SJSA1 (cell line): ENCODE measurements at places on chromosomes 5 and 9. TPM values are rescaled to one million over a fixed set of nuclear protein-coding genes. Genes with fewer than 3 reads are reported as not detected.
A peak's percentile ranks its signal among the peaks of the same experiment; 100 is the strongest.

DNA sequence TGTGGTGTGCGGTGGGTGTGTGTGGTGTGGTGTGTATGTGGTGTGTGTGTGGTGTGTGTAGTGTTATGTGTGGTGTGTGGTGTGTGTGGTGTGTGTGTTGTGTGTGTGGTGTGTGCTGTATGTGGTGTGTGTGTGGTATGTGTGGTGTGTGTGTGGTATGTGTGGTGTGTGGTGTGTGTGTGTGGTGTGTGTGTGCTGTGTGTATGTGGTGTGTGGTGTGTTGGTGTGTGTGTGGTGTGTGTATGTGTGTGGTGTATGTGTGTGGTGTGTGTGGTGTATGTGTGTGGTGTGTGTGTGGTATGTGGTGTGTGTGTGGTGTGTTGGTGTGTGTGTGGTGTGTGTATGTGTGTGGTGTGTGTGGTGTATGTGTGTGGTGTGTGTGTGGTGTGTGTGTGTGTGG lies 144.3 kb downstream of the HSD17B3 start:
- no peak for DNase-seq

GRCh38 chr5:131114754-131115153 lies 50.3 kb downstream of the HINT1 start:
- no peak for DNase-seq

GRCh38 chr5:150064681-150065220 lies 21.6 kb downstream of the CSF1R start:
- DNase-seq, result no peak

GRCh38 chr9:108016446-108016845 lies 526.9 kb upstream of the KLF4 start:
- no peak for DNase-seq

DNA sequence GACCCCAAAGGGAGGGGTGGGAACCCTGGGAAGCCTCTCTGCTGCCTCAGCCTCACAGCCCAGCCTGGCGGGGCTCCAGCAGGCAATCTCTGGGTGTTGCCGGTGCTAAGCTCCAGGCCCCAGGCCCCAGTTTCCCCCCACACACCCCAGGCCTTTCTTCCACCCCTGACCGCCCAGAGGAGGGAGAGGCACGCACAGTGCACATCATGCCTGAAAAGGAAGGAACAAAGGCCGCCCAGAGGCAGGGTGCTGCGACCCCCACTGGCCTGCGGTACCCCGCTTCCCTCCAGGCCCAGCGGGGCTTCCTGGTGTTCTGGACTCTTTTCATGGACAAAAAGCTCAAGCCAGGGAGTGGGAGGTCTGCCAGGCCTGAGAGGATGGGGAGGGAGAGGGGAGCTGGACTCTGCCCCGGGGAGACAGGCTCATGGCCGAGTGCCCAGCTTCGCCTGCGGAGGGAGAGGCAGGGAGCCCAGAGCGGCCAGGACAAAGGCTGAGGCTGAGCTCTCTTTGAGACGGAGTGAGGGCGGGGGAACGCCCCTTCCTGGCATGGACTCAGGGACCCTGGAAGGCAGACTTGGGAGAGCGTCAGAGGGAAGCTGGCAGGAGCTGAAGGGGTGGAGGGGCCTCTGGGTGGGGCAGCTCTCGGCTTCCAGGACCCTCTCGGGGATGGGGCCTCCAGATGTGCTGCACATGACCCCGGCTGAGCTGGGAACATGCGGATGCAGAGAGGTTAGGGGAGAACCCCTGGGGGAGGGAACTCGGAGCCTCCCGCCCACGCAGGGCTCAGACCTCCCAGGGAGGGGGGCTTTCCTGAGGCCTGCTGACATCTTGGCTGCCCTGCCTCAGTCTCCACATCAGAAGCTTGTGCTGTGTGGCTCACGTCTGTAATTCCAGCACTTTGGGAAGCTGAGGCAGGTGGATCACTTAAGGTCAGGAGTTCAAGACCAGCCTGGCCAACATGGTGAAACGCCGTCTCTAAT lies 1.8 kb upstream of the ENTPD2 start:
- DNase-seq, result no peak

DNA sequence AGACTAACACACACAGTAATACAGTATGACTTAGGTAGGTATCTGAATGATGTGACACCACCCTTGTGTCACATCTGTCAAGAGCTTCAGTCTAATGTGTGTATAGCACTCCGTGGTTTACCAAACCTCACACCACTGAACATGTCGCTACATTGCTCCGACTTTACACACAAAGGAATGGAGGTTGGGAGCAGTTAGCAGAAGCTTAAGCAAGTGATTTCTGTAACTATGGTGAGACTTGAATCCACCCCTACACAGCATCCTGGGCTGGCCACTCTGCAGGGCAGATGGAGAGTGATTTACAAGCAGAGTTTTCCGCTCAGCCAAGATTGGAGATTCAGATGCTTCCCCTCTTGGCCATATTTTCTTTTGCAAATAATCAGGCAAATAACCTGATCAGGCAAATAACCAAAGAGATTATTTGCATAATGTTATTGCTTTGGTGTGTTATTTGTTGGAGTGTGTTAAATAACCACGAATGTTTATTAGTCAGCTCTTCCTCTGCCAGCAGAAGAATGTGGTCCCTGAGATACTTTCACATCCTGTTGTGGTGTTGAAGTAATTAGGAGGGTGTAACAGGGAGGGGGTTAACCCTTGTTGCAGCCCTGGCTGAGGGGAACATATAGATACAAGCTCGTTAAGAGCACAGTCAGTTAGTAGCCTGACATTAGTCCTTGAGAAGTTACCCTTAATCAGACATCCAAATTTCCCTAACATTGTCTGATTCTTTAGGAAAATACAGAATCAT lies 92.8 kb downstream of the SNX18 start:
- DNase-seq, result no peak

DNA sequence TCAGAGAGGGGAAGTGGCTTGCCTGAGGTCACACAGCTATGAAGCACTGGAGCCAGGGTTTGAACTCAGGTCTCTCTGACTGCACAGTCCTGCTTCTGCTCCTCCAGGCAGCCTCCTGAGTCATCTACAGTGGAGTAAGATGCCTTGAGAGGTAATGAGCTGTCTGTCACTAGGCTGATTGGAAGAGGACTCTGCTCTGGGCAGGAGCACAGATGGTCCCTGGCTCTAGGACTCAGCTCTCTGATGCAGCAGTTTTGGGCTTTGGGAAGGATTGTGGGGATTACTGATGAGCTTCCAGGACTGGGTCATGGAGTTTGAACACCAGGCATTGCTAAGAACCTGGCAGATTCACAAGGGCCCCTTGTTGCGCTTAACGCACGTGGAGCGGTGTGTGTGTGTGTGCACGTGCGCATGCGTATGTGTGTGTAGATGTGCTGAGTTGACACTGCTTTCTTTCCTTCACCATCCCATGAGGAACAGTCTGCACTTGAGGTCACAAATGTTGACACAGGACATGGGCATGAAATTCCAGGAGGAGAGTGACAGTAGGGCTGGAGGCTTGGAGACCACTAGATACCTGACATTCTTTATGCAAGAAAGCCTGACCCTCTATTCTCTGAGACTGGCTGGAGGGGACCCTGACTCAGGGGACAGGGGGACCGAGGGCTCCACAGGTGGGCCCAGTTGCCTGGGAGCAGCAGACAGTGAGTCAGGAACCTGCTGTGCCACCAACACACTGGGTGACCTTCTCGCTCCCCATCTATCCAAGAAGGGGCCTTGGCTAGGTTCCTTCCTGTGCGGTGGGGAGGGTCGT lies 170.5 kb downstream of the RGS3 start:
- no peak for DNase-seq

- DNase-seq, result no peak
These were observed 52.6 kb upstream of the TBC1D9B start for GRCh38 chr5:179960204-179960831.

DNA sequence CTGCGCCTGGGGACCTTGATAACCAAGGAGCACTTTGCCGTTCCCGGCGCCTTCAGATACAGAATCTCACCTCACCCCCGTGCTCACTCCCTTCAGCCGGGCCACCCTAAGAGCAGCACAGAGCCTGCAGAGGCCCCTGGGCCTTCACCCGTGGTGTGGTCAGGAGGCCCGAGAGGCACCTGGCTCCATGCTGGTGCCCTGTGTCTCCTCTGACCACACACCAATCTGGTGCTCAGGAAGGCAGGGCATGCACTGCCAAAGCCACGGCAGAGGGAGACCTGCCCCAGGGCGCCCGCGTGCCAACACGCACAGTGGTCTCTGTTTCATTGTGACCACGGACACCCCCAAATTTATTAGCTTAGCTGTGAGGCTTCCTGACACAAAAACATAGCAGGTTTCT lies 11.3 kb downstream of the IRX4 start:
- DNase-seq, result no peak

GRCh38 chr9:90870621-90871326 lies 69.2 kb downstream of the SYK start:
- DNase-seq, result no peak

GRCh38 chr9:12813960-12814876 lies 39.4 kb downstream of the LURAP1L start:
- peak; percentile 65 for DNase-seq

The MYMK gene
- not detected in 2 replicates for total RNA-seq

The PURA gene
- total RNA-seq, result 13.3 and 16.7 TPM in 2 replicates

The ECSCR gene
- total RNA-seq, result 0.53 and 1.2 TPM in 2 replicates

The AGTPBP1 gene
- 7.9 and 11.2 TPM in 2 replicates for total RNA-seq

The PTPN3 gene
- 4.8 and 11.7 TPM in 2 replicates for total RNA-seq

The PHF24 gene
- total RNA-seq, result not detected in 2 replicates

The LPAR1 gene
- 8.0 and 21.7 TPM in 2 replicates for total RNA-seq

The PDGFRB gene
- total RNA-seq, result 98.6 and 113 TPM in 2 replicates
